ENCODE measurements at places on chromosomes 3 and 15.

DNA sequence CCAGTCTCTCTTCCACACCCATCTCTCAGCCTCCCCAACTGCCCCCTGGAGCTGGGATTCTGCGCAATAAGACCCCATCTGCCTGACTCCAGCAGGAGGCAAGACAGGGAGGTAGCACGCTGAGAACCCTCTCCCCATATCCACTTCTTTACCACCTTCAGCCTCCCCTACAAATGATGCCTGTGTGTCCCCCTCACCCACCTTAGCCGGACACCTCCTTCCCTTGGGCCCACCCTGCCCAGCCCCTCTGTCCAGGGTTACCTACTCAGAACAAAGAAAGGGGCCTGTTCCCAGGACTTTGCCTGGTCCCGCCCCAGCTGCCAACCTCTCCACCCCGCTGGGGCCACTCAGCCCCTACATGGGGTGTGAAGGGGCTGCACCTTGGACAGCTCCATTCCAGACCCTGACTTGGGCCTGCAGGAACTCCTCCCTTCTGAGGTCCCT, 40.8 kb upstream of the ATP2B2 start:
- DNase-seq = no peak

GRCh38 chr3:126472277-126473006, 3.2 kb downstream of the ZXDC start:
- peak; percentile 73 for DNase-seq

- no peak for DNase-seq
Measured at GRCh38 chr3:12963231-12963896, 109.9 kb downstream of the IQSEC1 start.

DNA sequence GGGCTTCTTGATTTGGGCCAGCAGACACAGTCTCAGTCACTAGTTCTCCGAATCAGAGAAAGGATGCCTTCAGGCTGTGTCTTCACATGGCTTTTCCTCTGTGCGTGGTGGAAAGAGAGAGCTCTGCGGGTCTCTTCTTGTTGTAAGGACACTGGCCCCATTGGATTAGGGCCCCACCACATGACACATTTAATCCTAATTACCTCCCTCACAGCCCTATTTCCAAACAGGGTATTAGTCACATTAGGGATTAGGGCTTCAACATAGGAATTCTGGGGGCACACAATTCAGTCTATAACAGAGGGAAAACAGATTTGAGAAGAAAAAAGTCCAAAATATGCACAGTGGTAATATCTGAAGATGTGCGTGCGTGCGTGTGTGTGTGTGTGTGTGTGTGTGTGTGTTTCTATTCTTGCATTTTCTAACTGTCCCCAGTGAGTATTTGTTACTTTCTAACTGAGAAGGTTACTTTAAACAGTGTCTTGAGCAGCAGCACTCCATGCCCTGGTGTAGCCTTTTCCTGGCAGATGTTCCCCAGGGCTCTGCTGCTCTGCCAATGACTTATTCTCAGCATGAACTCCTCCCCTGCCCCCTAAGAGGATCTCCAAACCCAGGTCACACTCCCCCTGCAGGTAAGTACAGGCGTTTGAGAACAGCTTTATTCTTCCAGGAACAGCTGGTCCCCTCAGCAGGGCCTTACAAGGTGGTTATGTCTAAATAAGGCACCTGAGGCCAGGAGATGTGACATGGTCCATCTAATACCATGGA, 72.9 kb downstream of the RPL39L start:
- no peak for DNase-seq

- no peak for DNase-seq
Measured at GRCh38 chr15:72511536-72511935, 37.4 kb downstream of the ARIH1 start.

- no peak for DNase-seq
Measured at GRCh38 chr3:172270557-172271166, 177.6 kb downstream of the GHSR start.

- DNase-seq = no peak
Measured at GRCh38 chr3:17508180-17508752, 234.2 kb downstream of the TBC1D5 start.

- DNase-seq = no peak
Measured at GRCh38 chr3:78823859-78824258, 943.9 kb downstream of the ROBO1 start.

DNA sequence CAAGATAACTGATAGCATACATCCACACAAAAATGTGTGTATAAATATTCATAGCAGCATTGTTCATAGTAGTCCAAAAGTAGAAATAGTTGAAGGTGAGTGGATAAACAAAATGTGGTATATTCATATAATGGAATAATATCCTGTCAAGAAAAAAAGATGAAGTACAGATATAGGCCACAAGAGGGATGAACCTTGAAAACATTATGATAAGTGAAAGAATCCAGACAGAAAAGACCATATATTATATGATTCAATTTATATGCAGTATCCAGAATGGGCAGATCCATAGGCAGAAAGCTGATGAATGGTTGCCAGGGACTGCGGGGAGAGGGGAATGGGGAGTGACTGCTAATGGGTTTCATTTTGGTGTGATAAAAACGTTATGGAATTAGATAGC, 54.3 kb upstream of the TNIK start:
- DNase-seq = no peak

- DNase-seq = peak; percentile 11
Measured at GRCh38 chr15:82314769-82315518, 34.3 kb downstream of the GOLGA6L10 start.

- no peak for DNase-seq
Measured at GRCh38 chr3:61610316-61610715, 48.9 kb downstream of the PTPRG start.

GRCh38 chr15:36313021-36313420, 266.4 kb upstream of the CDIN1 start:
- DNase-seq = no peak

DNA sequence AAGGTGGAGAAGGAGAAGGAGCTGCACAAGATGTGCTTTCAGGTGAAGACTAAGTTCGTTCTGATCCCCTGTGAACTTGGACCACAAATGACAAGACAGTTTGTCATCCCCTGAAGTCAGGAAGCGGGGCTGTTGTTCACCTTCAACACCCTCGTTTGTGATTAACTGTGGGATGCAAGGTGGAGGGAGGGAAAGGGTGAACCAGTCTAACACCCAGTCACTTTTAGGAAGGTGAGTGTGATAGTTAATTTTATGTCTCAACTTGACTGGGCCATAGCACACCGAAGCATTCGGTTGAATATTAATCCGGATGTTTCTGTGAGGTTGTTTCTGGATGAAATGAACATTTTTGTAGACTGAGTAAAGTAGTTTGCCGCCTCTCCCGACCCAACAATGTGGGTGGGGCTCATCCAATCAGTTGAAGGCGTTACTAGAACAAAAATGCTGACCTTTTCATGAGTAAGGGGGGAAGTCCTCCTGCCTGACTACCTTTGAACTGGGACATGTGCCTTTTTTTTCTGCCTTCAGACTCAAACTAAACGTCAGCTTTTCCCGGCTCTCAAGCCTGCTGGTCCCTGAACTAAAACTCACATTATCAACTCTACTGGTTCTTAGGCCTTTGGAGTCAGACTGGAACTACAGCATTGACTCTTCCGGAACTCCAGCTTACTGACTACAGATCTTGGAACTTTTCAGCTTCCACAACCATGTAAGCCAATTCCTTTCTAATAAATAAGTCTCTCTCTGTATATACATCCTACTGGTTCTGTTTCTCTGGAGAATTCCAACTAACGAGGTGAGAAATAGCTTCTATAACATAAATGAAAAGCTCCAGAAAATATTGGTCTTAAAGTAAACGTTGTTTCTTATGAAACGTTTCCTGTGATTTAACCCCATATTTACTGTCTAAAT, 264.0 kb upstream of the SLITRK3 start:
- no peak for DNase-seq

DNA sequence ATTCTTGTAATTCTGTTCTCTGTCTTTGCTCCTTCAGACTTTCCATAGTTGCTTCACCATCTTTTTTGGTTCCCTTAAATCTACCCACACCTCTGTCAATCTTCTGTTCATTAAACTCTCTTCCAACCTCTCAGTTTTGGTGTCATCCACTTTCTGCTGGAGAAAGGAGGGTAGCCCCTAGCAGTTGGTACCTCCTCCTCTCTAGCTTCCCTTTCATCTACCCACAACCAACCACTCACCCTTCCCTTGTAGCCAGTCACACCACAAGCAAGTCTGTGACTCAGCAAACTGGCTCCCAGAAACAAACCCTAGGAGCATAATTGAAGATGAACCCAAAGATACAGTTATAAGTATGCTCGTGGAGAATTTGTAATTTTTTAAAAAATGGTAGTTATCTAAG, 318.6 kb downstream of the FHIT start:
- no peak for DNase-seq

- DNase-seq = no peak
Measured at GRCh38 chr15:80324545-80325080, 72.6 kb upstream of the CTXND1 start.

DNA sequence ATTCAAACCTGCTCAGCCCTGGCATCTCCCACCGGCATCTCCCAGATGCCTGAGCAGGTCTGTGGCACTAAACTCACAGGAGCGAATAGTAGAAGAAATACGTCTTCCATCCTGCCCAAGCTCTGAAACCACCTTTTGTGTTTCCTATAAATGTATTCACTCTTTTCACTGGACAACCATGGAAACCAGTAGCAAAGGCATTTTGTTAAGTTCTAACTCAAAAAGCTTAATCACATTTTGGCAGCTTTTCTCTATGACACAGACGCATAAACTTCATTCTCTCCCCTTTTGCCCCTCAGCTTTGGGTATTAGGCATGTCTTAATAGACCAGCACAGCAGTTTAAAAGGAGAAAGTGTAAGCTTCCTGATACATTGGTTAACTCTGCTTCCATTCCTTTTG, 24.5 kb upstream of the ARNT2 start:
- DNase-seq = no peak

DNA sequence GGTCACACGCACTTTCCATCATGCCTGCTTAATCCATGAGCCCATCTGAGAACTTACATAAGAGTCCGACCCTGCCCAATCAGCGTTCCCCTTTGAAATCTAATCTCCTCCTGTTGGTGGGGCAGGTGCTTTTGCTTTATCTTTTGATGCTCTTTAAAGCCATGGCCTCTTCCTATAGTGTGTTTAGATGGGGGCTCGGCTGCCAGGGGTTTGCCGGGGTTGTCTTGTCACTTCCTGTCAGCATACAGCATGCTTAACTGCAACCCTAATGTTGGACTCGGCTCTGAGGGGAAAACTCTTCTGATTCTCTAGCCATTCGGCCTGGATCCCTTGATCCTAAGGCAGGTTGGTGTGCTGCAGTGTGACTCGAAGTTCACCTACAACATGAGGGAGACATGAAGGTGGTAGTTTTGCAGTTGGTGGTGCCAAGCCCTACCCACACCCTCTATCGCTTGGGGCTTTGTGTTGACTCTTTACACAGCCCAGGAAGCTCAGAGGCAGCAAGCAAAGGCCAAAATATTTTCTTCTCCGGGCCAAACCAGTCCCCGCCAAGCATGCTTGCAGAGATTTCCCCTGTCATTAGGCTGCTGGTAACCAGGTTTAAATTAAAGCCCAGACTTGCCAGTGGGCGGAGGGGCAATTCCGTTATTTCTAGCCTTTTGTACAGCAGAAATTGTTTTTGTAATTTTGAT, 218.7 kb downstream of the FEZF2 start:
- peak; percentile 47 for DNase-seq

DNA sequence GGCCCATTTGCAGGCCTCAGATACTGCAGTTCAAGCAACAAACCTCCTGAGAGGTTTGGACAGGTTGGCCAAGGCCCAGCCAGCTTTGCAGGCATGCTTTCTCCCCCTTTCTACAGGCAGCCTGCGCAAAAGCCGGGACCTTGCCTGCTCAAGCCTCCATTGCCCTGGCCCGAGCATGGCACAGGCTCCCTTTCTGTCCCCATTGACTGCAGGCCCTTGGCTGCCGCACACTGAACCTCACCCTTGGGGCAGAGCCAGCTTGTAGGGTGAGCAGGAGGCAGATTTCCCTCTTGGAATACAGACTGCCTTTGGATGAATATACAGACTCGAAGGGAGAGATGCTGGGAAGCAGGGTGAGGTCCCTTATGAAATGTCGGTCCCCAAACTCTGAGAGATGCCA, 461.7 kb upstream of the PROK2 start:
- DNase-seq = peak; percentile 64

- DNase-seq = no peak
Measured at GRCh38 chr15:93026380-93026817, 62.6 kb downstream of the RGMA start.

DNA sequence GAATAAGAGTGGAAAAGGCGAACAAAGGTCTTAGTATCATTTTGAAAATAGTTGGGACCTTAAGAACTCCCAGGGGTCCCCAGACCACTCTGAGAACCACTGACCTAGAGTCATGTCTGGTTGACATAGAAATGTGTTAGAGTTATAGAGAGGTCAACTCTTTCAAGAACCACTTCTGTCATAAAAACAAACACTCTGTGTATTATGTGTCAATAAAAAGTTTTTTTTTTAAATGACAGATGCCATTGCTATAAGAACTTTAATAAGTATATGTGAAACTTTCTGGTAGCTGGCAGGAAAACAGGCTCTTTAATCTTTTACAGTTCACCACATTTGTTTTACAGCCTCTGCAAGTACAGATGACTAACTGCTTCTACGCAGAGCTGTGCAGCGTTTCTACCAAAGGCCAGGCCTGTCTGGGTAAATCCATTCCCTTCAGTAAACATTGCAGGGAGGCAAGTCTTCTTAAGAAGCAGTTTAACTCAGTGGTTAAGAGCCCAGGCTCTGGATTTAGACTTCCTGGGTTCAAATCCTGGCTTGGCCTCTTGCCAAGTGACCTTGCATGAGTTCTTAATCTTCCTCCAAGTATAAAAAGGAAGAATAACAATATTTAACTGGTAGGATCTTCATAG, 56.6 kb downstream of the RFTN1 start:
- DNase-seq = no peak

- DNase-seq = peak; percentile 33
Measured at GRCh38 chr15:64865126-64865997, 23.6 kb downstream of the PLEKHO2 start.

GRCh38 chr3:190552969-190553759, 39.3 kb downstream of the IL1RAP start:
- DNase-seq = no peak

GRCh38 chr3:127745656-127746399, 73.1 kb downstream of the ABTB1 start:
- DNase-seq = no peak

DNA sequence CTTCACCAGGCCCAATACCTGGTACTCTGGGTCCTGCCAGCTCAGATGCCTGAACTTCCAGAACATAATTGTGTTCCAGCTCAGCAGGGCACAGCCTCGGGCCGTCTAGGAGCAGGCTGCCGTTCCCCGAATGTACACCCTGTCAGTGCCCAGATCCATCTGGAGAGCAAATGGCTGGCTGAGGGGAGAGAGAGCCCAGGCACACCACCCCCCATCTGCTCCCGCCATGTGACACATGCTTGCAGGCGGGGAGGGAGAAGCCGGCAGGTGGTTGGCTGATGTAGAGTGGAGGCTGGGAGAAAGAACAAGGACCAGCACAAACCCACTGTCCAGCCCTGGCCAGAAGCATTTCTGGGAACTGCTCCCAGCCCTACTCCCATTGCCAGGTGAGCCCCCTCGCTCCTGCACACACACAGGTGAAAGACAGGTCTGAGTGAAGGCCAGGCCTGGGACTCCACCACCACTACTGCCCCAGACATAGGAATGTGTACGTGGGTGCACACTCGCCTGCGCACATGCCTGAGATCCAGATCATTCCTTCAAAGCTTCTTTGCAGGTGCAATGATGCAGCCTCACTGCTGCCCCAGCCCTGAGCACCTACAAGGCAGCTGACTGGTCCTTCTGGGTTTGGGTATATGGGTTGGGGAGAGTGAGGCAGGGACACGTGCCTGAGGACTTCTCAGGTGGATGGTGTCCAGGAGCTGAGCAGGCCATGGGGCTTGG, 53.5 kb downstream of the SEMA5B start:
- peak; percentile 59 for DNase-seq

Data from Right ventricle myocardium superior (tissue), 1 donor.